ENCODE measurements at places on chromosomes 7 and 10.

GRCh38 chr7:8035647-8036518 is 67.3 kb downstream of the GLCCI1 start:
- peak; percentile 26 for DNase-seq

- no peak for DNase-seq
Measured at GRCh38 chr10:34715511-34716187, 99.4 kb downstream of the PARD3 start.

DNA sequence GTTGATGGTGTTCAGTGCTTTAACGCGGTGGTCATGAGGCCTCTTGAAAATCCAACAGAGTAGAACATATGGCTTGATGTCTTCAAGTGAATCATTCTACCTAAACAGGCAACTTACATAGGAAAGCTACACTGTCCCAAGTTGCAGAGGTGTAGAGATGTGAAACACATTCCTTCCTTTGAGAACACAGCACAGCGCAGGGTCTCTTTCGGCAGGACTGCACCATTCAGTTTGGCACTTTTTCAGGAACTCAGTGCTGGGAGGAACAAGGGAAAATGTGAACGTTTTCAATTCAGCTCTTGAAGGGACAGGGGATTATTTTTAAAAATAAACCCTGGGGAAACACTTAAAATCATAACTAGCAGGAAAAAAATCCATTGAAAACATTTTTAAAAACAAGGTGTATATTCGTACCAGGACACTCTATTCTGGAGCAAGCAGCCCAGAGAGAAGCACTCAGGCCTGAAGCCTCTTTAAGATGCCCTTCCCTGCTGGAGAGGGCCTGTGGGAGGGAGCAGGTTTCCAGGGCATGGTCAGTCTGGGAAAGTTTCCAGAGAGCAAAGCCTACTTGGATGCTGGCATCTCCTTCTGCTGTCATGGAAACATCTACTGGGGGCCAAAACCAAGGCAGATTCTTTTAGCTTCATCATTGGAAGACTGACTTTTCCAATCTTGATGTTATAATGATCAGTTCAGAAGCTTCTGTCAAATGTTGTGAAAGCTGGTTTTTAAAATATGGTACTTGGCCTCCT is 60.4 kb upstream of the NPVF start:
- no peak for DNase-seq

DNA sequence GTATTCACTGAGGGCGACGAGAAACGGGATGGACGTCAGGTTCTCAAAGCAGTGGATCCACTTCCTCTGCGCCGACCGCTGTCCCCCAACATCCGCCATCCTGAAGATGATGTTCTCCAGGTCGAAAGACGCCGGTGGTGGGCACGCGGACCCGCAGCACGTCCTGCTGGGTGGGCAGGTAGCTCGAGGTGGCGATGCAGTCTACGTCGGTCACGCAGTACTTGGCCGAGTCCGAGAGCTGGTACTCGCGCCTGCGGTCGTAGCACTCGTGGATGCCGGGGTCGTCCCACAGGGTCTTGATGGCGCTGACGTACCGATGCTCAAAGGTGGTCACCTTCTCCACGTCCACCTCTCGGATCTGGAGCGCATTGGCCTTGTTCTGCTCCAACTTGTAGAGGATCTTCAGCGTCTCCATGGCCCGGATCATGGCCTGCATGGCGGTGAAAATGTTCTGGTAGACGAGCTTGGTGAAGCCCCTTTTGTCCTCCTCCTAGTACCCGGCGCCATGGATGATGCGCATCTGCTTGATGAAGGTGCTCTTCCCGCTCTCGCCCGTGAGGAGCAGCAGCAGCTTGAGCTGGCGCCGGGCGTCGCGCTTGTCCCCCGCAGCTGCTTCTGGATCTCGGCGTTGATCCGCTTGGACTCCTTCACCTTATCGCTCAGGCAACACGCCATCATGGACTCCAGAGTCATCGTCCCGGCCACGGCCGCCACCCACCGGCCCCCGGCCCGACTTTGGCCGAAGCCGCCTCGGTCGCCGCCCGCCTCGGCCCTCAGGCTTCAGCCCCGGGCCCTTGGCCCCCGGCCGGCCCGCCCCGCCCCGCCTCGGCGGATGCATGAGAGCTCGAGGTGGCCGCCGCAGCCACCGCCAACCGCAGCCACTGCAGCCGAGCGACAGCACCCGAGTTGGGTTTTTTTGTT is 122.9 kb upstream of the KCTD7 start:
- no peak for DNase-seq

DNA sequence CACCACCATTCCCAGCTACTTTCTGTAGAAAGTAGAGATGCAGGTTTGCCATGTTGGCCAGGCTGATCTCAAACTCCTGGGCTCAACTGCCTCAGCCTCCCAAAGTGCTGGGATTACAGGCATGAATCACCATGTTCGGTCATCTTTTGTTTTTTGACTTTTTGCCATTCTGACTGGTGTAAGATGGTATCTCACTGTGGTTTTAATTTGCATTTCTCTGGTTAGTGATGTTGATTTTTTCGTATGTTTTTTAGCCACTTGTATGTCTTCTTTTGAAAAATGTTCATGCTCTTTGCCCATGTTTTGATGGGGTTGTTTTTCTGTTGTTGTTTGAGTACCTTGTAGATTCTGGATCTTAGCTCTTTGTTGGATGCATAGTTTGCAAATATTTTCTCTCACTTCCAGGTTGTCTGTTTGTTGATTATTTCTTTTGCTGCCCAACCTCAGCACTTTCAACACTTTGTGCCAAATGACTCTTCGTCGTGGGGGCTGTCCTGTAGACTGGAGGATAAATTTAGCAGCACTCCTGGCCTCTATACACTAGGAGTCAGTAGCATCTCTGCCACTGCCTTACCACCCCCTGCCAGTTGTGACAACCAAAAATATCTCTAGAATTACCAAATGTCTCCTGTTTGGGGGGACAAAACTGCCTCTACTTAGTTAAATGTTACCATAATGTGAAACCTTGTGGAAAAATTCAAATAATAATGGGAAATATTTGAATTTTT is 6.5 kb upstream of the CPED1 start:
- no peak for DNase-seq

DNA sequence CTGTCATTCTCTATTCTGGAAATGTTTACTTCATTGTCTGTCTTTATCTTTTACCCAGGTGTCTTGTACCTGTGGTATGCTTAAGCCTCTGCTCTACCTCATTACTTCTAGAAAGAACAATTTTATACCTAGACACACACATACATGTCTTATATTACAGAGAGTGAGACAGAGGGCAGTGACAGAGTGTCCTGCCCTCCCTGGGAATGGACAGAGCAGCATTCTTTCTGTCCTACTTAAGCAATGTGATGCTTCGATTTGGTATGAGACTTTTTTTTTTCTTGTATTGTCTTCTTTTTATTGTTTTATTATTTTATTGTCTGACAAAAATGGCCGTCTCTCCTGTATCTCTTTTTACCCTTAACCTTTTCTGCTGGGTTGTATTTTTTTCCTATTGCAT is 286.1 kb downstream of the EXOC4 start:
- DNase-seq = no peak

- DNase-seq = no peak
Measured at GRCh38 chr7:111802194-111802772, 240.0 kb upstream of the IMMP2L start.

- DNase-seq = no peak
Measured at GRCh38 chr10:282294-283139, 147.3 kb downstream of the ZMYND11 start.

- no peak for DNase-seq
Measured at GRCh38 chr7:151083824-151084160, 499 bp upstream of the TMUB1 start.

- no peak for DNase-seq
Measured at GRCh38 chr10:79316671-79317431, 30.4 kb upstream of the PPIF start.

DNA sequence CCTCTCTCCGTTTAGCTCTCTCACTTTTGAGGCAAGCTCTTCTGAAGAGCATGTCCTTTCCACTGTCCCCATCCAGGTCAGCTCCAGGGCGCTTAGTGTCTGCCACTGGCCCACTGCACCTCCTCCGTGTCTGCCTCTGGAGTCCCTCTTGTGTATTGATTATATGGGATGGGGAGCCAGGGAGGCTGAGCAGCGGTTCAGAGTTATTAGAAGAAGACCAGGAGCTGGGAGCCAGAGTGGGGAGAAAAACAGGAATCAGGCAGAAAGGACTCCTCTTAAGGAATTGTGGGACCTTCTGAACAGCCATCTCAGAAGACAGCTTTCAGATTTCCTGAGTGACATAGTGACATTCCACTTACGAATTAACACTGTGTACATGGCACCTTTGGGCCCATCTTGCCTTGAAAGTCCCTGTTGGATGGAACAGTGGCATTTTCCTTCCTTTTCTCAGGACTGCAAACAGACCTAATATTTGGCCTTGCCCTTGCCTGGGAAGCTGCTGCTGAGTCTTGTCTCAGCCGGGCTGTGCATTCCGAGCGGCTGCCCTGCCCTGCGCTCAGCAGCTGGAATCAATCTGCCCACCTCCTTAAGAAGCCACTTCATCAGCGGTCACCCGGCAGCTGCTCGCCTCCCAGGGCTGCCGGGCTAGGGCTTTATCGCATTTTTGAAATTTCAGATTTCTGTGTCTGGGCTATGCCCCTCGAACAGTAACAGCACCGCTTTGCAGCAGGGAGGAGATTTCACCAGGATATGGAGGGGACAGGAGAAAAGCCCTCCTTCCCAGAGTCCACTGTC is 81.1 kb upstream of the PRKG1 start:
- no peak for DNase-seq

DNA sequence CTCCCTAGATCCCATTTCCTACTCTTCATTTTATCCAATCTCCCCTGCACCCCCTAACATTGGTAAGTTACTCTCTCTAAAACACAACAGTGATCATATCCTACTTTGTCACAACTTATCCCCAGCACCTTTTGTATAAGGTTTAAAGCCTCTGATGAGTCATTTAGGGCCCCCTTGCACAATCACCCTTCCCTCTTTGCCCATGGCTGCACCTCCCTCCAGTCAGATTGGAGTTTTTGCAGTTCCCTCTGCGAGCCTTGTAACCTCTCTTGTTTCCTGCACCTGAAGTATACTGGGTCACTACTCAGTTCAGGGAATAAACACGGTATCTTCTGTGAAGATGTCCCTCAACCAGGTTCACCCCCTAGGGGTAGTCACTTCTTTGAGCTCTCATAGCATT is 55.9 kb upstream of the ADRB1 start:
- no peak for DNase-seq

DNA sequence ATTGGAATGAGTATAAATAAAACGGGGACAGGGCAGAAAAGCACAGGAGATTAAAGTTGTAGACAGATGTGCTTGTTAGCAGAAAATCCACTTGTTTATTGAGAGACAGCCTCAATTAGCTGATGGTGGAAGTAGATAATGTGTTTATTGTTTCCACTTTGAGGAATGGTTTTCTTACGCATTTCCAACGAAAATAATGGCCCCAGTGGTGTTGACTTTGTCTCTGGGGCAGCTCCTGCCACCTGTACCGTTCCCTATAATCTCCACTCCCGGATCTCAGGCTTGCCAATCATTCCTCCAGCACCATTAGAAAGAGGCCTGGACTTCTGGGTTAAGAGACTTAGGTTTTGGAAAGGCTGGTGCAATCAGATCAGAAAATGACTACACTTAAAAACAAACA is 638.7 kb downstream of the PARD3 start:
- no peak for DNase-seq

DNA sequence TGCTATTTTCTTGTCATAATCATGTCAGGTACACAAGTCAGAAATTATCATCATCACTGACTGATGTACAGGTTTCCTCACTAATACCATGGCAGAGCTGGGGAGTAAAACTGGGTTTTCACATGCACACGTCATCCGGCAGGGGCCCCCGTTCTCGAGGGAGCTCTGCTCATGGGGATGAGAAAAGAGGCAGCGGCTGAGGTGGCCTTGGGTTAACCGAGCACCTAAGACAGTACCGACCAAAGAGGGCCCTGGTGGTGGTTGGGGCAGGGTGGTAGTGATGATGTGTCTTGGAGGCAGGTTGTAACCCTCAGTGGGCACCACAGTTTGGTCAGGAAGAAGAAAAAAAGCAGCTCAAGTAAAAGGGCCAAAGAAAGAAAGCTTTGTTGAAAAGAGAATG is 12.1 kb upstream of the TRPV6 start:
- no peak for DNase-seq

DNA sequence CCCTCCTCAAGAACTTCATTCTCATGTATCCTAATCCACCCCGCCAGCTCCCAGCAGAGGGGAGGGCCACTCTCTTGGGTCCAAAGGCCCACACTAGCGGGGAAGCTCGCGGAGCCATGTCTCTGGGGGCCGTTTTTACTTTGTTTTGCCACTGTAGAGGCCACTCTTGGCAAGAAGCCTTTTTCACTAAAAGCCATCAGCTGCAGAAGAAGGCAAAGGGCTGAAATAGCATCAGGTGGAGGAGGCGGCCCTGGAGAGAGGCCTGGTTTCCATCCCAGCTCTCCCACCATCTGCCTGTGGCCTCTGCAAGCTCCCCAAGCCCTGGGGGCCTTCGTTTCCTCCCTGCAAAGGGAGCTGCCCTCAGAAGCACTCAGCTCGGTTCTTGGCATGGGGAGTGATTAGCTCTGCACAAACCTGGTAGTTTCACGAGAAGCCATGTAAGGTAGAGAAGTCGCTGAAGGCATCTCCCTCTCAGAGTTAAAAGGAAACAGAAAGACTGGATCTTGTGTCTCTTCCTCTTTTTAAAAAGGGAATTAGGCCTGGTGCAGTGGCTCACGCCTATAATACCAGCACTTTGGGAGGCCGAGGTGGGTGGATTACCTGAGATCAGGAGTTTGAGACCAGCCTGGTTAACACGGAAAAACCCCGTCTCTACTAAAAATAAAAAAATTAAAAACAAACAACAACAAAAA is 70.3 kb downstream of the PARP12 start:
- DNase-seq = no peak

- peak; percentile 58 for DNase-seq
Measured at GRCh38 chr10:17229016-17229716, 1.1 kb downstream of the VIM start.

GRCh38 chr7:19121977-19122588 is 4.6 kb upstream of the TWIST1 start:
- DNase-seq = peak; percentile 27

DNA sequence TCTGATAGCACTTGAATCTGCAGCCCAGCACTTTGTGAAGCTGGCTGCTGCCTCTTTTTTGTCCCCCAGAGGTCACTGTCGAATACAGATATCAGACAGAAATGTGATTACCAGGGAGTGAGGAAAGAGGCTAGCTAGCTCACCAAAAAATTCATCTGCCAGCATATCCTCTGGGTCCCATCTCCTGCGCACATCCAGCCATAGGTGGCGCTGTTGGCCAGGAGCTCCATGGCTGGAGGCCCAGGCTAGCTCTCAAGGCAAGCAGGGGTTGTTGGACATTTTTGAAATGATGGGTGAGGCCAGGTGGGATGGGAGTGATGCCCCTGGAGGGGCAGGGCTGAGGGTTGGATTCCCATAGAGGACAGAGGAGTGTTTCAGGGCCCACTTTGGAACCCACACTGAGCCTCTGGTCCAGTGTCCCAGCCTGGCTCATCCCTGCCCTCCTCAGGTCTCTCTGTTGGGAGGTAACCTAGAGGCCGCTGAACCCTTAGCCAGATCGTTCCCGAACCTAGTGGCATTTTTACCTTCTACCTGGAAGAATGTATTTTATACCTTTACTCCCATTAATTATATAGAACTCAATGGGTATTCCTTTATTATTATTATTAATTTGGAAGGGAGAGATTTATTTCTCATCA is 14.8 kb downstream of the DPCD start:
- DNase-seq = peak; percentile 94

- DNase-seq = peak; percentile 81
Measured at GRCh38 chr10:111076682-111077478, at the start of gene ADRA2A. TSS of gene ADRA2A (plus strand) at chr10:111077029. CDS start at chr10:111077997, 968 bp downstream.

Data from HEK293T (cell line).